ENCODE measurements at places on chromosomes 3 and 15.

DNA sequence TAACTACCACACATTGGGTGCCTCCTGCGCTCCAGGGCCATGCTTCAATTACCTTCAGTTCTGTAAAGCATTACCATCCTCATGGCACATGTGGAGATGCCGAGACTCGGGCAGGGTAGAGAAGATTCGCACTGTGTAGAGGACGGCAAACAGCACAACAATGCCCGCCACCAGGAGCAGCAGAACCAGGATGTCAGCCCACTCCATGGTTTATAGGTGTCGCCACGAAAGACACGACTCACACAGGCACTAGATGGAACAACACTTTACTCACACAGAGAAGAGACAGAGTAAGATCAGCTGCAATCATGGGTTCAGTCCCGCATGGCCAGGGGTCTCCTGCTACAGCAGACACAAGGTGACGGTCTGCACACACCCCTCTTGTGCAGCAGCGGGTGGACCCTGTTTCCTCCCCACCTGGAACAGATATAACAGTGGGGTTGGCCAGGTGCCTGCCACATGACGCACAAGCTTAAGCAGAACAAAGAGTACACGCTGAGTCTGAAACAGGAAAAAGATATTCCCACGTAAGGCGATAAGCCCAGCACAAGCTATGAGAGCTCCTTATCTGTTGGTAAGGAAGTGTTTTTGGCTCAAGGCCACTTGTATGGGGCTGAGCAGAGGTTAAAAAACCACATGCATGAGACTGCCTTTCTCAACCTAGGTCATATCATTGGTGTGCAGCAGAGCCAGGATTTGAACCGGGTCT, 2.5 kb upstream of the TBC1D21 start:
- DNase-seq = no peak

DNA sequence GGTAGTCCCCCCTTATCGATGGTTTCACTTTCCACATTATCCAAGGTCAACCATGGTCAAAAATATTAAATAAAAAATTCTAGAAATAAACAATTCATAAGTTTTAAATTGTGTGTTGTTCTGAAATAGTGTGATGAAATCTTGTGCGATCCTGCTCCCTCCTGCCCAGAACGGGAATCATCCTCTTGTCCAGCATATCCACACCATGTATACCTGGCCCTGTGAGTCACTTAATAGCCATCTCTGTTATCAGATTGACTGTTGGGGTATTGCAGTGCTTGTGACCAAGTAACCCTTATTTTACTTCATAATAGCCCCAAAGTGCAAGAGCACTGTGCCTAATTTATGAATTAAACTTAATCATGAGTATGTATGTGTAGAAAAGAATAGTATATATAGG, 19.1 kb downstream of the FAM81A start:
- DNase-seq = no peak

DNA sequence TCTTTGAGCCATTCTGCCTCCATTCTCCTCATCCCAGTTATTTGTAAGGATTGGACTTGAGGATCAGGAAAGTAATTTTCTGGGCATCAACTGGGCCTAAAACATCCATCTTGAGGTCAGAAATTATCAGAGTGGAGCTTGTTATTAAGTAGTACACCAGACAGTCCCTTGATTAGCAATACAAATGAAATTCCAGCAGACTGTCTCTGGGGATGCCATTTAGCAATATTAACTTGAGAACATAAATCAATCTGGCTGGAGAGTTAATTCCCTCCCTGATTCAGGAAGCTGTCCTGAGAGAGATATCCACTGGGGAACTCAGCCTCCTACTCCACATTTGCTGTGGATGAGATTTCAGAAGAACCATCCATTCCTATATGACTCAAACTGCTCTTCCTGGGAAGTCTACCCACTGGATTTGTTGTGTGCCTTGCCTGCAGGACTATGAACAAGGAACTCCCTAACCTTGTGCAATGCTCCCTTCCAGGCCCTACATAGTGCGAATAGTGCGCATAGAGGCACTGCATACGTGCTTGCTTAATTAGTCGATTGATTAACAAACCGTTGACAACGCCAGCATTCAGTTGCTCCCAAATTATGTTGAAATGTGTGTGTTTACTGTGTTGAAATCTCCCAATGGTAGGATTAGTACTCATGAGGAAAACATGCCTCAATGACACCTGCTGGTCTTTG, 36.1 kb upstream of the MTMR14 start:
- no peak for DNase-seq

DNA sequence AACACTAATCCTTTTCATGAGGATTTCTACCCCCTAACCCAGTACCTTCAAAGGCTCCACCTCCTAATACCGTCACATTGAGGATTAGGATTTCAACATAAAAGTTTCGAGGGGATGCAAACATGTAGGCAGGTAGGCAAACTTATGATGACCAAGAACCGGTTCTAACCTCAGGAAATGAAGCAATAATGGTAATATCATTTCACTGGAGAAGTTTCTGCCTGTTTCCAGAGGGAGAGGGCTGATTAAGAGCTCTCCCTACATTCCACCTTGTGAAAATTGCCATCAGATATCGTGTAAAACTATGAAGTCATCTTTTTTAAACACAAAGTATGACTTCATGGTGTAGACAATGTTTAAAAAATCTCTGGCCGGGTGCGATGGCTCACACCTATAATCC, 31.6 kb downstream of the NKIRAS1 start:
- no peak for DNase-seq

DNA sequence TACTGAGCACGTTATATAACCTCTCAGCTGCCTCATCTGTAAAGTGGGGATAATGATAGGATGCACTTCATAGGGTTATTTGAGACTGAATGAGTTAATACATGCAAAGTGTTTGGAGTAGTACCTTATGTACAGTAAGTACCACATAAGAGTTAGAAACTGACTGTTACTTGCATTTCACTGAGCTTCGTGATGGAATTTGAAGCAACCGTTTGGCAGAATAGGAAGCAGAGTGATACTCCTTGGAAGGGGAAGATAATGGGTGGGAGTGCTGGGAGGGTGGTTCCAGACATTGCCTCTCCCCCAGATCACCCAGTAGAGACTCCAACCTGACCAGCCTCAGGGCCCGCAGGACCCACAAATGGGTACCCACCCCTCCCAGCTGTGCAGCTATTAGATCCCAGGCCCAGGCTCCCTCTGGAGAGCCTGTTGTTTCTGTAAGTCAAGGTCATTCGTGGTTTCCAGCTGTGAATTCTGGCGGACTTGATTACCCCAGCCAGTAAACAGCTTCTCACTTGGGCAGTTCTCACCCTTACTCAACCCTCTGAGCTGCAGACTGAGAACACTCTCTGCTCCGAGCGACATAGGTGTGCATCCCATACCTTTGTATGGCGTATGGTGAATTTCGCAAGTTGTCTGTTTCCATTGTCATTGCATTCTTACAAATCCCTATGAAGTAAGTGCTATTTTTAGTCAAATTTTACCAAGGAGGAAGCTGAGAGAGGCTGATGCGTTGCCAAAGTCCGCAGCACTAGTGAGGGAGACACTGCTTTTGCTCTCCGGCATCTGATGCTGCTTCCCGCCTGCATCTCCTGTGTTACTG, 11.1 kb downstream of the ALPK3 start:
- no peak for DNase-seq

GRCh38 chr3:16658925-16659793, 53.9 kb upstream of the DAZL start:
- no peak for DNase-seq

DNA sequence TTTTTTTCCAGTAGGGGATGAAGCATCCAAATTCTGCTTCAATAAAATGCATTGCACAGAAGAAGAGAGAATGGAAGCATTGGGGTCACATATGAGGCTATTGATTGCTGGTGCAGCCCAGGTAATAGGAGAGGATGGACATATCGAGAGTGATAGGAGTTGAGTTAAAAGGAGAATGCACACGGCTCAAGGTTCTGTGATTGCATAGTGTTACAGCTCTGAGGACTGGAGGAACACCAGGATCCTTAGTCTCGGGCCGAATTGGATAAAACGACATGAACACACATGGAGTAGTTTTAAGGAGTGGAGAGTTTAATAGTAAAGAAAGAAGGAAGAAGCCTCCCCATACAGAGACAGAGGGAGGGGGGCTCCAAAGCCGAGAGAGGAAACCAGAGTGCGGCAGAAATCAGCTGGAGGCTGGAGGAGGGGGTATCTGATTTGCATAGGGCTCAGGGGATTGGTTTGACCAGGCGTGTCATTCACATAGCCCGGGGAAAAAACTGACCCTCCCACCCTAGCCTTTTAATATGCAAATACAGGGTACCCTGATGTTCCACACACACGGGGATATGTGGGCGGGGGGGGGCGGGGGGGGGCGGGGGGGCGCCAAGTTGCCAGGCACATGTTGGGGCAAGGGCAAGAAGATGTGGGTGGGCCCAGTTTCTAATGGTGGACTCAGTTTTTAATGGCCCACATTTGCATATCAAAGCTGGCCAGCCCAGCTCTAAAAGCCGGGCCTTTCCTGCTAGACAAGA, 156.9 kb downstream of the AGBL1 start:
- DNase-seq = peak; percentile 74

Measured in iPS DF 19.7 (cell line).